SK-MEL-5 (cell line): ENCODE measurements at places on chromosomes 11 and 22. TPM values are rescaled to one million over a fixed set of nuclear protein-coding genes. Genes with fewer than 3 reads are reported as not detected.
A peak's percentile ranks its signal among the peaks of the same experiment; 100 is the strongest.

DNA sequence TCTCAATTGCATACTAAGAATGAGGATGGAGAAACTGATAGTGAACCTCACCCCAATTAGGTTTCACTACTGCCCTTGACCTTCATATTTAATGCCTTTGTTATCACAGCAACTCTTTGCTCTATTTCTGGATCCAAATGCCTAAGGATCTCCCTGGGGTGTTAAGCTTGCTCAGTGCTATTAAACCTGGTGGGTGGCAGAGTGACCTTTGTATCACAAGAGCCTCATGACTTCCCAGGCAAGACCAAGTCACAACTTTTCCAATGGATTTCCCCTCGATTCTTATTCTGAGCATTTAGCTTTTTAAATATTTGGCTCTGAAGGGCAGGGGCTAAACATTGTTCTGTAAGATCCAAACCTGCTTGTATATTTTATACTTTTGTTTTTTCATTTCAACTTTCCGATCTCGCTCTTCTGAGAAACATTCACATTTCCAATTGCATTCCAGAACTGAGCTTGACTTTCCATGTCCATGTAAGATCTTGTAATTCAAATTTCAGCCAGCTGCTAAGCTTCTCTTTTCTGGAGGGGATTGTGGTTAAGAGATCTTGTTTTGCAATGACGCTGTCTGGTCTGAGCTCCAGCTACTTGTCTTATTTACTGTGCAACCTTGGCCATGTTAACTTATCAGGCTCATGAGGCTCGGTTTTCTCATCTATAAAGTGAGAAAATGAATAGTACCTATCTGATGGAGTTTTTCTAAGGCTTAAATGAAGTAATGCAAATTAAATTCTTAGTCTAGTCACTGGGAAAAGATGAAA, 6.4 kb upstream of the EHF start:
- no peak for DNase-seq

DNA sequence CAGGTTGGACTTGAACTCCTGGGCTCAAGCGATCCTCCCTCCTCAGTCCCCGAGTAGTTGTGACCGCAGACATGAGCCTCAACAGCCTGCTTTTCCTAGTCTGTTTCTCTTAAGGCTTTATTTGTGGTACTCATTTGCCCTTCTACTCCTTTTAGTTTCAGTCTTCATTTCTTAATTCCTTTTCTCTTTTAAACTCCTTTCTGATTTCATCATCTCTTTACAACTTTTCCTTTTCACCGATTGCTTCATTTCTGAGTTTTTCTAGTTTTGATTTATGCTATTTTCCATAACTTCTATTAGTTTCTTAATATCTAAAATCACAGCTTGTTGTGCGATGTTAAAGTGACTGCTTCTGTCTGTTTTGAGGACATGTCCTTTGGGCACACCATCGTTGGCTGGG, 17.3 kb upstream of the MRGPRF start:
- no peak for DNase-seq

GRCh38 chr11:134124660-134125451, 56.0 kb downstream of the JAM3 start:
- DNase-seq = no peak

DNA sequence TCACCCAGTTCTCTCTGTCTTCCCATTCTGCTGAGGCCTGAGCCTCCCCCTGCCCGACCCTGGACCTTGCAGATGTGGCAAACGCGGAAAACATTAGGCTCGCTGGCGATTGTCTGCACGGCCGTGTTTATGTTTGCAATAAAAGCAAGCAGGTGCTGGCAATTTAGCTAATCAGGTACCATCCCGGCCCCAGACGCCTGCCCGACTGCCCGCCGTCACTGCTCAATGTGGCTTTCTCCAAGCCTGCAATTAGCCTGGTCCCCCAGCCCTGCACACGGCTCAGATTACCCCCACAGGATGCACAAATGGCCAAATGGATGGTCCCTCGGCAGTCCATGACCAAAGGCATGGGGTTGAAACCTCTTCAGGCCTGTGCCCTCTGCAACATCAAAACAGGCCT, 259.7 kb downstream of the MN1 start:
- no peak for DNase-seq

SYCE3 gene
- not detected in 2 replicates for total RNA-seq

GRCh38 chr11:92424281-92424680, 199.7 kb downstream of the FAT3 start:
- DNase-seq = no peak

GRCh38 chr11:58003591-58003990, 20.1 kb upstream of the OR9Q1 start:
- no peak for DNase-seq

DNA sequence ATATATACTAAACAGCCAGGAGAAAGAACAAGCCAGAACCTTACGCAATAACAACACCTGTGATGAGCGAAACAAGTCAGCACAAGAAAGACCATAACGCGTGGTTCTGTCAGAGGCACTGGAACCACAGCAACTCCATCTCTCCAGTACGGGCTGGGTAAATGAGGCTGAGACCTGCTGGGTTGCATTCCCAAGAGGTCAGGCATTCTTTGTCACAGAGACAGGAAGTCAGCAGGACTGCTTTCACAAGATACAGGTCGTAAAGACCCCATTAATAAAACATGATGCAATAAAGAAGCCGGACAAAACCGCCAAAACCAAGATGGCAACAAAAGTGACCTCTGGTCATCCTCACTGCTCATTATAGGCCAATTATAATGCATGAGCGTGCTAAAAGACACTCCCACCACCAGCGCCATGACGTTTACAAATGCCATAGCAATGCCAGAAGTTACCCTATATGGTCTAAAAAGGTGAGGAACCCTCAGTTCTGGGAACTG, 21.7 kb downstream of the TPST2 start:
- peak; percentile 37 for DNase-seq

DNA sequence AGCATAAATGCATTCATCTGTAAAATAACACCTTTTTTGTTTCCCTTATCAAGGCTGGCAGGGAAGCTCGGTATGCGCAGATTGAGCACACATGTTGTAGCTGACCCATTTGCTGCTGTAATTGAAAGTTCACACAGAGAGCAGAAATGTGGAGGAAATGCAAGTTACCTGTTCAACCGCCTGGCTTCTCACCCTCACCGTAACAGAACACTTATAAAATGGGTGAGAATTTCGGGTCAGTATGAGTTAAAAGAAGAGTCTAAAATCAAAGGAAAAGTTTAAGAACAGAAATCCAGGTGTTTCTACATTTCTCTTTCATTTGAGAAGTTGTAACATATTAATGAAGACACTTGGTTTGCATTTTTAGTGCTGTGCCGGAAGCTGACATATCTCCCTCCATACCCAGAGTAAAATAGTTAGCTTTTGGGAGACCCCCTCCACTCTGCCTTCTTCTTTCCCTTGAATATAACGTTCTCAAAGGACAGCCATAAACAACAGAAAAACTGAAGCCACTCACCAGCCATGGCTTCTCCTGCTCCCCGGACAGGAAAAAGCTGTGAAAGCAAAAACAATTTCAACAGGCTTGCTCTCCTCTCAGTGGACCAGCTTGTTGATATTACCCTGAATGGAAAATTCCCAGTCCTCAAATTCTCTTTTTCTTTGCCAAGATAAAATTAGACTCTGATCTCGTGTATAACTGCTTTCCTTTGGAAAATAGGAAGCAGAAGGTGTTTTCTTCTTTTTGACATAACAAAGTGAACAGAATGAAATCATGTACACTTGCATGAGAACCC, at the start of gene CASP12:
Gene CASP12 (minus strand): TSS at position 570 of the 794 bp plus-strand sequence.
- DNase-seq = no peak

MPZL2 gene
- total RNA-seq = 0.53 TPM in 1 of 2 replicates, not detected in the other

DNA sequence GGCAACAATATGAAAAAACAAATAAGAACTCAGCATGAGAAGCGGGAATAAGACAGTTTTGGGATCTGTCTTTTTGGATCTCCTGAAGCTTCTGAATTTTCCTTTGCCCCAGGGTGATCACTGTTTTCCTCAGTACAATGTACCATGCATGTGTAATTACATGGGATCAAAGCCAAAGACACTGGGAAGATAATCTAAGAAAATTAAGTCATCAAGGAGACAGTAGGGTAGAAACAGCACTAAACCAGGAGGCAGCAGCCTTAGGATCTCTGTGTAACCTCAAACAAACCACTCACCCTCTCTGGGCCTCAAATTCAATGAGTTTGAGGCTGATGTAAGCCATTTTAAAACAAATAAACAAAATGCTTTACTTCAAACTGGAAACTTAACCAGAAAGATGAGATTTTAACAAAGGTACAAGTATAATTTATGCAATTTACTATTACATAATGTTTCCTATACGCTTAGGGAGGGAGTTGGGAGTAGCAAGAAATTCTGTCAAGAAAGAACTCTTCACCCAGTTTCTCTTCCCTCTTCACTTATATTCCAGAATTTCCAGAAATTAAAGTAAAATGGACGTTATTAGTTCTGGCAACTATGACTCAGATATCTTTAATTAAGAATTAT, 77.0 kb downstream of the RAB30 start:
- no peak for DNase-seq
